8988T (cell line): ENCODE measurements at places on chromosomes 2 and 18.

DNA sequence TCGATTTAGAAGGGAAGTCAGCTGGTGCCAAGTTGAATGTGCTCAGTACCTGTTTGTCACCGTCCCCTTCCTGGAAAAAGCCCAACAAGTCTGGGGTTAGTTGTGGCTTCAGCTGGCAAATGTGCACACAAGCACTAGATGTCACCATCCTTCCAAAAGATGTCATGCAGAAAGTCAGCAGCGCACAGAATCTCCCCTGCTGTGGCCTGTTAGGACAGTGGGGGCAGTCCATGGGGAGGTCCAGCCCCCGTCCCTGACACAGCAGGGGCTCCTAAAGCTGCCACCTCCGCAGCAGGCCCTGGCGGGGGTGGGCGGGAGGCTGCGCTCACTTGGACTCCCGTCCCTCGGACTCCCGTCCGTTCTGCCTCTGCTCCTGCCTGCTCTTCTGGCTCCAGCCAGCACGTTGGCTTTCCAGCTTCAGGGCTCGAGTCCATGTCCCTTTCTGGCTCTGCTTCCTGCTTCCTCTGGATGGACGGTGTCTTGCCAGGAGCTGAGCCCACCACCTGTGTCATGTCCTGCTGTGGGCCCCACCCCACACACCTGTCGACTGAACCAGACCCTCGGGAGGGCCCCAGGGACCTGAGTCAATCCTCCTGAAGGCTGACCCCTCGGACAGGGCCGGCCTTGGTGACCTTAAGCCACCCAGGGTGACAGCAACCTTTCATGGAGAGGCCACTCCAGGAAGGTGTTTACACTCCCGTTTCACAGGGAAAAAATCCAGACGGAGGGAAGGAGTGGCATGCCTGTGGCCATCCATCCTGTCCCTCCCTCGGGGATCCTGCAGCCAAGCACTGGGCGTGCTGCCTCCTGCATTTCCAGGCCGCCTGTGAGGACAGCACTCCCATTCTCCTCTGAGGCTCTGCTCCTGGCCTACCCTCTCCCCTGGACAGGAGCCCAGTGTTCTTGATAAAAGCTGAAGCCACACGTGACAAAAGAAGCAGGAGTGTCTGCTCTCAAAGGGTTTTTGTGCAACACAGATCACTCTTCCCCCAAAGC, 8.5 kb downstream of the RAB17 start:
- peak; percentile 56 for DNase-seq

- no peak for DNase-seq
Observed at GRCh38 chr2:235640377-235640776, 146.5 kb downstream of the AGAP1 start.

DNA sequence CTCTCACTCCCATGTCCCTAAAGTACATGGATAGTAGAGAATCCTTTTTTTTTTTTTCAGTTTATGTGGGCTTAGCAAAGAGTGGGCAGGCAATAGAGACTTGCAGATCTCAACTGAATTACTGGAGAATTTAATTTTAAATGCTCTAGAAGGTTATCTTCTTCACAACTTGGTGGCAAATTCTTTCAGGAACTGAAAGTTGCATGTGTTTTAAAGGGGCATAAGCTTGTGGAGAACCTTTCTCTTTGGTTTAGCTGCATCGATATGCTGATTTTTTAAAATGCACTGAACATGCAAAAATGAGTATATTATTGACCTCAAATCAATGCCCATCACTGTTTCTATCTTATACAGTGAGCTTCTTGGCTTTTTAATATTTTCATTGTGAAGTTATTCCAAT, 24.9 kb upstream of the GALNT3 start:
- no peak for DNase-seq

DNA sequence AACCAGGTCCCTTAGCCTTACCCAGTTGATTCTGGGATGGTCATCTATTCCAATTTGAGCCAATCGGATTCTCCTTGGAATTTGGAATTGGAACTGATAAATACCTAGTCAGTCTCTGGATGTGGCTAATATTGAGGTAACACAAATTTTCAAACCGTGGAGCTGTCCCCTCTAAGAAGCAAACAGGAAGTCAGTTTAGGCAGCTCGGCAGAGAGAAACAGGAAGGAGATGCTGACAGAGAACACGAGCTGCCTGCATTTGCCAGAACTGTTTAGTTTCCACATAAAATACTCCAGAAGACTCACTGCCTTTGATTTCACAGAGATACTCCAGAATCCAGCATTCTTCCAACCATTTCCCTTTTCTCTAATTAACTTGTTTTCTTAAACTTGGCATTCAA, 1024.9 kb downstream of the BCL11A start:
- DNase-seq = no peak

DNA sequence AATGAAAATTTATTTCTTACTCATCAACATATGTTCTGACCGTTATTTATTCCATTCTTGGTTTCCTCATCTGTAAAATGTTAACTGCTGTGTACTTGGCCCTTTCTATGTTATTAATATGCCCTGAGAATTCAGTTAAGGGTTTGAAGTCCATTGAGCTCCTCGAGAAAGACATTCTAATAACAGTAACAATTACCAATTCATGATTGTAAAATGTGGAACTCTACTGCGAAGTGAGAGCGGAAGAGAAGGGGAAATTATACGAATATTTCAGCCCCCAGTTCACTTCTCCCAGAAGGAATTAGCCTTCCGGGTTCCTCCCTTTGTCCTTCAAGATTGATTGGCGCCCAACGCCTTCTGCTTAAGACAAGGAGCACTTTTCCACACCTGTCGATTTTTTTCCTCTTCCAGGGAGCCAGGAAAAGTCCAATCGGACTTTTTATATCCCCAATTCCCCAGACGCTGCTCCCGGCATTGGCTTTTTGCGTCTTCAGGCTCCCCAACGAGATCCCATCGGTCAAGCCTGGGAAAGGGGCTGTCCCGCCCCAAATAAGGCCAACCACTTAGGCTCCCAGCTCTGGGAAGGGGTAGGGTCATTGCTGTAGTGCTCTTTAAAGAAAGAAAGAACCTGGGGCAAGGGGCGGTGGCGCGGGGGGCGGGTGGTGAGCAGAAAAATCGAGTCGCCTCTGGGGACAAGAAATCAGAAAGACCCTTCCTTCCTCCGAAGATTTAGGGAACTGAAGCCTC, 1.6 kb downstream of the DSC2 start:
- no peak for DNase-seq

GRCh38 chr18:70520867-70521266, 232.0 kb downstream of the SOCS6 start:
- DNase-seq = no peak

DNA sequence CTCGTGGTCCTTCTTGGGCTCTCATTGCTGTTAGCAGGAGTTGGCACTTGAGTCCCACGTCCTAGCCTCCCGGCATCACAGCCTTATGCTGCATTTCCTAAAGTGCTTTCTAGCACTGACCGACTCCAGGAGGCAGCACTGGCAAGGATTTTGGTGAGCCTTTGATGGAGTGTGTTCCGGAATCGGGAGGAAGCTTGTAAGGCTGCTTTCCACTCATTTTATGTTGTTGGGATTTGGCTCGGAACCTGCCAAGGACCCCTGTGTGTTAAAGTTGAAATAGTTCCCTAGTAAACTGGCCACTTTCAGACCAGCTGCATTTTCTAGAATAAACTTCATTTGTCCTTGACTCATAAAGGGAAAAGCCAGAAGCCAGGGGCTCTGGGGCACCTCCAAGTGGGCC, 88.9 kb downstream of the AGAP1 start:
- DNase-seq = no peak

GRCh38 chr2:104952976-104953375, 84.9 kb upstream of the MRPS9 start:
- DNase-seq = no peak

DNA sequence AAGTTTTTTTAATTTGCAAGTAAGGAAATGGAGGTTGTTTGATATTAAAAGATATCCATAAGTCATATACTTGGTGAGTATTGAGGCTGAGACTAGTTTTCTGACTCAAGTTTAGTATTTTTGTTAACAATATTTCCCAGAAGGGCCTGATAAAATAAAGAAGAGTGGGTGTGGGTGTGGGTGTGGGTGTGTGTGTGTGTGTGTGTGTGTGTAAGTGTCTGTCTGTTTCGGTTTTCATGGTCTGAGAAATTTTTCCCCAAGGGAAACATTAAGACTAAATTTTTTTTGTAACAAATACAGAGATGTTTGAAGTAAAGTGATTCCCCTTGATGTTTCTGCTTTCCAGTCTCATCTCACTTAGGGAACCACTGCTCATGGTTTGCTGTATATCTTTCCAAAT, 36.5 kb downstream of the PPM1B start:
- DNase-seq = no peak

- DNase-seq = no peak
Observed at GRCh38 chr18:596288-596881, 403 bp upstream of the CLUL1 start.

DNA sequence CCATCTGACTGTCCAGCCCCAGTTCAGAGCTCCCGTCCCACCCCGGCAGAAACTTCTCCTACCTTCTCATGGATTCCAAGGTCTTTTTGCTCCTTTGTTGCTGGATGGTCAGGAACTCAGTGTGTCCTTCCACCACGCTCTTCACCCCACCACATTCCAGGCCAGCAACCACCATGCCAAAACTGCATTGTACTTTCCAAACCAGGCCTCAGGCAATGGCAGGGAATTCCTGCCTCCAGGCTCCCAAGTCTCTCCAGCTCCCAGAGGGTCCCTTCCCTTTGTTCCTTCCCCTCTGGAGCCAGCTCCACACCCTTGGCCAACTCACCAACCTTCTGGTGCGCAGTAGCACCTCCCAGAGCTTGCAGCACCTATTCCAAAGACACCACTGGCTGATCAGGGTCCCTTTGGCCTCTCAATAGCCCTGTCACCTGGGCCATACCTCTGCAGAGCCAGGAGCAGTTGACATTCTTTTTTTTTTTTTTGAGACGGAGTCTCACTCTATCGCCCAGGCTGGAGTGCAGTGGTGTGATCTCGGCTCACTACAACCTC, 8.1 kb downstream of the CHMP1B start:
- no peak for DNase-seq

DNA sequence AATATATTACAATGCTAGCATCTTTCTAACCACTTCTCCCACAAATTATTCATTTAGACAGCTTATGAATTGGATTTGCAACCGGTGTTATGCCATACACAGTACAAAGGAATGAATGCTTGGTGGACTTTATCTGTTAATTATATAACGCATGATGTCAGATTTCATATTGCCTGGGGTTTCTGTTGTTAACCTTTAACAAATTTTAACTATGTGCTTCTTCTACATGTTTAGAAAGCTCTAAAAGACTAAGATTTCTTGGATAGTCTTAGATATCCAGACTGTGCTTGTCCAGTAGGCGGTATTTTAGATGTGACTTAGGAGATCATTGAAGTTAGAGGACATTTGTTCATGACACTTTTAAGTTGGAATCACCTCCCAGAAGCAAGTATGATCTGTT, 976.3 kb downstream of the TMEM182 start:
- no peak for DNase-seq

DNA sequence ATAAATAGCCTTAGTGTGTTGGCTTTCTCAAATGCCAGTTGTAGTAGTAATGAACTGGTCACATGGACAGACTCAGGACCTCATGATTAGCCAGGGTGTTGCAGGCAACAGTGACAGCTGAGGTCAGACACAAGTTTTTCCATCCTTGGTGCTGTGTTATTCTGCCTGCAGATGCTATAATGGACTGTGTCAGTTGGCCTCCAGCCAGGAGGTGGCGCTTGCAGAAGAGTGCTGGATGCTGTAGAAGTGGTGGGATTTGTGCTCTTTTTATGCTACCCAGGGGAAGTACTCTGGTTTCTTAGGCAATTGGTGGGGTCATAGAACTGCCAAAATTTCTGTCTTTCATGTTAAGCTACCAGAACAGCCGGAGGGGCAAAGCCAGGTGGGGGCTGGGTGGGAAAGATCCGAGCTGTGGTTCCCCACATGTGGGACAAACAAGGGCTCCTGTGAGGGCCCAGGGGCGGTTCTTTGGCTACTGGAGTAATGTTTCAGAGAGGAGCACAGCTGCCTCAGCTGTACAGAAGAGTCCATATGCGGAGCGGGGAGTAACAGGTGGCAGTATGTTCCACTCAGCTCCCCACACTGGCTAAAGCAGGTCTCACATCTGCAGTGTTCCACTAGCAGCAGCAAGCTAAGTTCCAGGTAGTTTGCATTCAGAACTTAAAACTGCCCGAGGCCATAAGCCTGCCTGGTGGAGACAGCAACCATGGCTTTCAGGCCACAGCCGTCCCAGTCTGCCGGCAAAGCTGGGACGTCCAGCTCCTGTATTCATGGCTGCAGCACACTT, 104.4 kb downstream of the GULP1 start:
- no peak for DNase-seq

DNA sequence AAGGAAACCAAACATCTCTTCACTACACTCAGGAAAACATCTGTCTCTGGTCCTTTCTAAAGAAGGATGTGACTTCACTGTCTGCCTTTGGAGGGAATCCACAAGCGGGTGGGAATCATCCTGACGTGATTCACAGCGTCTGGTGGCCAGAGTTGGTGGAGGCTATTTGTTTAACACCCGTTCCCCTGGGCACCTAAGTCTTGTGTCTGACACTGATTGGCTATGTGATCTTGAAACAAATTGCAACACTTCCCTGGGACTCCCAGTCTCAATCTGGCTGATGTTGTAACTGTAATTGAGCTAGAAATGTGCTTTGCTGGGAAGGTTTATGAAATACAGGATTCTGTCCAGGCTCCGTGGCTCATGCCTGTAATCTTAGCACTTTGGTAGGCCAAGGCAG, 28.8 kb upstream of the SIX3 start:
- no peak for DNase-seq

GRCh38 chr18:22005191-22005841, 164.1 kb upstream of the GATA6 start:
- no peak for DNase-seq

GRCh38 chr18:69021211-69021805, 223.4 kb downstream of the CCDC102B start:
- DNase-seq = no peak

DNA sequence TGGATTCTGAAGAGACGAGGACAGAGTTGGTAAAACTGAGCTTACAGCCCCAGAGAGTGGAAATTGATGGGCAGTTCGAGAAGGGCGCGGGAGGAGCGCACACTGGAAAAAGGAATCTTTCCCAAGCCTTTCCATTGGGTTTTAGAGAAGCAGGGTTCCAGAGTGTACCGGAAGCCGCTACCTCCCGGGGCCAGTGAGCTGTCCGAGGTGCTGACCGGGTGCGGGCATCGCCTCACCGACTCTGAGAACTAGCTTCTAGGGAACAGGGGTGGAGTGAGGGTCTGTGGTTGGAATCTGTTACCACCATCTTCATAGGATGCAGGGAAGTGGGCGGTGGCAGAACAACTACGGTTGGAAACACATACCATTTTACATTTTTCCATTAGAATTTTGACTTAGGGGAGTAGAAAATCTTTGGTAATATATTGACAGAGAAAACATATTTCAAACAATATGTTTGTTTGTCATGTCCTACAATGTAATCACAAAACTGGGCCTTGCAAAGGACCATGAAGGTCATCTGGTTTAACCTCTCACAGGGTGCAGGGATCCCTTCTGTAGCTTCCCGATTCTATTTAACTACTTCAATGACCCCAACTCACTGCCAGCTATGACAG, 724 bp downstream of the NMS start:
- no peak for DNase-seq

GRCh38 chr18:35095983-35096676, 54.9 kb downstream of the MAPRE2 start:
- no peak for DNase-seq

- no peak for DNase-seq
Observed at GRCh38 chr18:22337833-22338232, 79.9 kb downstream of the CTAGE1 start.

- DNase-seq = no peak
Observed at GRCh38 chr2:96088340-96089335, 27.7 kb downstream of the ADRA2B start.

- no peak for DNase-seq
Observed at GRCh38 chr2:204628926-204629712, 83.8 kb downstream of the PARD3B start.

GRCh38 chr2:176508984-176509740, 239.9 kb downstream of the MTX2 start:
- no peak for DNase-seq
